ENCODE measurements at places on chromosomes 4 and X.

- no peak for DNase-seq
Measured at GRCh38 chrX:118520216-118521206, 24.9 kb downstream of the DOCK11 start.

DNA sequence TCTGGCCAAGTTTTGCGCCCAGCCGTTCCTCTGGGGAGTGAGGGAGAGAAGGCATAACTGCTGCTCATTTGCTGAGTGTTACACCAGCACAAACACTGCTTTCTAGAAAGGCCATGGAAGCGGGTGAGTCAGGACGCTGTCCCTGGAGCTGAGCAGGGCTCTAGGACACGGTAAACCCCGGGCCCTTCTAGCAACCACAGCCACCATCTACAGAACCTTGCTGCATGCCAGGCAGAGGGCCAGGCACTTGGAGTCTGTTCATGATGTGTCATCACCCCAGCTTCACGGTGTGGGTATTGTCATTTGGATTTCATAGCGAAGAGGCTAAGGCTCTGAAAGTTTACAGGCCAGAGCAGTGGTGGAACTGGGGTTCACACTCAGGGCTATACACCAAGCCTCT lies 31.8 kb upstream of the C4orf50 start:
- no peak for DNase-seq

DNA sequence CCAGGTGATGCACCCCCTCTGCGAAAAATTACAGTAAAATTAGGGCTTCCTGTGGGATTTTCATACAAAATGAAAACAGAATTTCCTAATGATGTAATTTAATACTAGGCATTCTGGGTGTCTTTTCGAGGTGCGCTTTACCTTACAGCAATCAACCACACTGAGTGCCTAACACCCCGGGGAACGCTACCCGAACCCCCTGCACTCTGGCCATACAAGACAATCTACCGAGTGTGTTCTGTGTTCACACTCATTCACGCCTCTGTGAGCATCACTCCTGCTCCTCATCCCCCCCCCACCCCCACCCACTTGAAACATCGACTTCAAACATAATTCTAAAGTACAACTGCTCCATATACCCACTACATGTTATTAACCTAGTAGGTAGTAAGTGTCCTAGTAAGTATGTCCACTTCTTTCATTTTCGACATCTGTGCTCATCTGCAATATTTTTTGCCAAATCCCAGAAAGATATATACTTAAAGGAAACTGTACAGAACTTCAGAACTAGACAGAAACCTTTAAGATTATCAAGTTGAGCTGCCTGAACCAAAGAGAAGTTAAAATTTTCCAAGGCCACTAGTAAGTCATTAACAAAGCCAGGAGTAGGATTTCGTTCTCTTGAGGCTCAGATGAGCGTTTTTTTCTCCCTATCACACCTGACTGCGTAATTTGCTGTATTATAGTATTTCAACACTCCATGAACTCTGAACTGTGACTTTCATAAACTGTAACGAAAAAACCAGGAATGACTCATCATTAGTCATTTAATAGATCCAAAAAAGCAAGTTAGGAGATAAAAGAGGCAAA lies 80.0 kb downstream of the FAT1 start:
- DNase-seq = no peak

- DNase-seq = peak; percentile 45
Measured at GRCh38 chr4:108018040-108018883, 28.6 kb downstream of the HADH start.

- DNase-seq = no peak
Measured at GRCh38 chr4:148152868-148153625, 289.2 kb downstream of the NR3C2 start.

GRCh38 chr4:106676173-106676921 lies 307.8 kb upstream of the GIMD1 start:
- no peak for DNase-seq

DNA sequence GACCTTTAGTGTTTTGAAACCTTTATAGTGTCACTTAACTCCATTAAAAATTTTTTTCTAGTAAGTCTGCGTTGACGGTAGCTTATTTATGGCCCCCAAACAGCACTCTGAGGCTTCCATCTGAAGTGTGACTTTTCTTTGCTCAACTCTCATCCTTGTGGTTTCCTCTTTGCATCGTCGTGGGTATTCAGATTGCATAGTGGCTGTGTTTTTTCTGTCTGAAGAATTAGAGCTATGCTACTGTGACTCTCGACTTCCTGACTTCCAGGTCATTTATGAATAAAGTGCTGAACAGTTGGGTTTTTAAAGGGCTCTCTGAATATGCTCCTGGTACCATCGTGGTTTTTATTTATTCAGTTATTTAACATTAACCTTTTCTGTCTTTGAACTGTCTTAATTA lies 44.9 kb downstream of the JADE1 start:
- DNase-seq = no peak

DNA sequence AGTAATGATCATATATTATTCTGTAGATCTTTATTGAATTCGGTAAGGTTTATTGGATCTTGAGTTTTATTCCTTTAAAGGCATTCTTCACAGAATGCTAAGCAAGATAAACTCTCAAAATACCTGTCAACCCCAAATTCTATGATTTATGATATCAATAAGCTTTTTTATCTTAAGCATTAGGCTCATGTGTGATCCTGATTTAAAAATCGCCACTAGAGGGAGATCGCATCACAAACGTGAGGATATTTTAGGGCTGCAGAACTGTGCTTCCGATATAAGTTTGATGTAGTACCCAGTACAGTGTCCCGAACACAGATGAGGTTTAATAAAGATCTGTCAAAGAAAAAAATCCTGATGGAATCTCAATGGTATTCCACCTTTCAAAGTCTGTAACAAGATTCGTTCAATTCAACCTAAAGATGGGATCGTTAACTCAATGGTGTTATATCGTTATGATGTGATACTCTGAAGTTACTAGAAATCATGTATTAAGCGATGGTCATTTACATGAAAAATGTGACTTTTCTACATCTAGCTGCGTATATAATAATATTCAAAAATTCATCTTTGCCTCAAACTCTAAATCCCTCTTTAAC lies 169.0 kb downstream of the CORIN start:
- DNase-seq = no peak

GRCh38 chr4:188168726-188169373 lies 29.6 kb downstream of the TRIML1 start:
- no peak for DNase-seq

- DNase-seq = no peak
Measured at GRCh38 chrX:109281483-109282275, 200.2 kb downstream of the GUCY2F start.

DNA sequence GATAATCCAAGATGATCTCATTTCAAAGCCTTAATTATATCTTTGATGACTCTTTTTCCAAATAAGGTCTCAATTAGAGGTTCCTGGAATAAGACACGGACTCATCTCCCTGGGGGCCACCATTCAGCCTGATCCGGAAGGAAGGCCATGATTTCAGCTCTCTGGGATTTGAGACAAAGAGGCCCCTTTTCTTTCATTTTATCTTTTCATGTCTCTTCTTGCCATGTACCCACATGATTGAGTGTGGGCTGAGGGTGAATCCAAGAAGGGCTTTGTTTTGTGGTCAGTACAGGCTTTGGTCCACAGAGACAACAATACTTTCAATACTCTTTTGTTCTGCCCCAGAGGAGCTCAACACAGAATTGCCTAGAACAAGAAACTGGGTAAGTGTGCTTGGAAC lies 261.2 kb downstream of the TRIML1 start:
- DNase-seq = no peak
